H1 (cell line): ENCODE measurements at places on chromosomes 12 and 14. TPM values are rescaled to one million over a fixed set of nuclear protein-coding genes. Genes with fewer than 3 reads are reported as not detected.

The PARP2 gene
- total RNA-seq: 41.7 and 42.9 TPM in 2 replicates

The CLEC9A gene
- not detected in 2 replicates for total RNA-seq

DNA sequence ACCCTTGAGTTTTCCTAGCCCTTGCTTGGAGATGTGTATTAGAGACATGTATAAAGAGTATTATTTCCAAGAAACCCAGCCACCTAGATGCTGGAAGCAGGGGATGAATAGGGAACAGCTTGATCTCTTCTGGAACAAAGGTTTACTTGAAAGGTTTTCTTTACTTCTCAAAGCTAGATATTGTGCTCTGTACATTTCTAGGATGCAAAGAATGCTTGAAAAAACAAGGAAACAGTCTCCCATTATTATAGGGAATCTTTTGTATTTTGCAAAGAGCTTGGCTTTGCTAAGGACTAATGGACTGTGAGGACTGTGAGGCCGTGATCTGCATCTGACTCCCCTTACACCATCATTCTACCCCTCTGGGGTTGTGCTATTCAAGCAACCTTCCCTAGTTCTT lies 77.9 kb downstream of the PRICKLE1 start:
- no peak overlapping the region for H3K27ac ChIP-seq
- H3K4me3 ChIP-seq: no peak overlapping the region
- no peak for DNase-seq
- no peaks in the 10 kb centered on the region for H3K36me3 ChIP-seq

GRCh38 chr14:57660208-57660607 lies 166.6 kb upstream of the CCDC198 start:
- H3K27ac ChIP-seq: no peak overlapping the region
- no peaks in the 10 kb centered on the region for H3K27me3 ChIP-seq
- no peaks in the 10 kb centered on the region for H3K36me3 ChIP-seq

GRCh38 chr12:124548854-124549378 lies 18.5 kb downstream of the NCOR2 start:
- peaks cover 7% of the 10 kb centered on the region for H3K4me1 ChIP-seq
- no peak for DNase-seq
- no peak overlapping the region for H3K4me3 ChIP-seq

GRCh38 chr12:13024531-13024916 lies 19.7 kb upstream of the FAM234B start:
- H3K27ac ChIP-seq: no peak overlapping the region
- H3K4me1 ChIP-seq: no peaks in the 10 kb centered on the region
- H3K4me3 ChIP-seq: no peak overlapping the region
- no peak for DNase-seq
- no peaks in the 10 kb centered on the region for H3K36me3 ChIP-seq

GRCh38 chr14:28323951-28324741 lies 442.4 kb upstream of the FOXG1 start:
- no peaks in the 10 kb centered on the region for H3K36me3 ChIP-seq
- DNase-seq: no peak
- no peak overlapping the region for H3K27ac ChIP-seq
- no peak overlapping the region for H3K4me3 ChIP-seq
- no peaks in the 10 kb centered on the region for H3K4me1 ChIP-seq

- H3K4me3 ChIP-seq: no peak overlapping the region
- no peaks in the 10 kb centered on the region for H3K36me3 ChIP-seq
- no peaks in the 10 kb centered on the region for H3K4me1 ChIP-seq
- no peaks in the 10 kb centered on the region for H3K27me3 ChIP-seq
- no peak for DNase-seq
- no peak overlapping the region for H3K27ac ChIP-seq
Measured at GRCh38 chr12:82644896-82645295, 41.8 kb upstream of the TMTC2 start.

DNA sequence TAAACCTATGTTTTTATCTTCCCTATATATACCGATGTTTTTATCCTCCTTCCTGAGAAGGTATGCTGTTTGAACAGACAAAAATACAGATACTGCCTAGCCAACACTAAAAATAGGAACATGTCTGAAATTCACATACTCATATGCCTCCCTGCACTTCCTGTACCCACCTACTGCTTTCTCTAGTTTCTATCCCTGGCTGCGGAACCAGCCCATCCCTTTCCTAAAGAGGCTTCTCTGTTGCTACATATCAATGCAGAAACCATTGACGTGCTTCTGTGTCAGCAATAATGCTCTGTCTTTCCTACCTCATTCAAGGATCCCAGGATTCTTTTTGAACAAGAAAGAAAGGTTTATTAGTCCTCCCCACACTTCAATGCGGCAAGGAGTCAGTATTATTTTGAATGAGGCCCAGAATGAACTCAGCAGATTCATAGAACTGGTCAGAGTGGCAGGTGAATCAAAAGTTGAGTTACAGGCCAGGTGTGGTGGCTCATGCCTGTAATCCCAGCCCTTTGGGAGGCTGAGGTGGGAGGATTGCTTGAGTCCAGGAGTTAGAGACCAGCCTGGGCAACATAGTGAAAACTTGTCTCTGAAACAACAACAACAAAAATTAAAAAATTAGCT lies 67.8 kb upstream of the NAP1L1 start:
- no peak for DNase-seq
- H3K36me3 ChIP-seq: no peaks in the 10 kb centered on the region
- H3K27ac ChIP-seq: no peak overlapping the region
